ENCODE measurements at places on chromosomes 7 and 10.

DNA sequence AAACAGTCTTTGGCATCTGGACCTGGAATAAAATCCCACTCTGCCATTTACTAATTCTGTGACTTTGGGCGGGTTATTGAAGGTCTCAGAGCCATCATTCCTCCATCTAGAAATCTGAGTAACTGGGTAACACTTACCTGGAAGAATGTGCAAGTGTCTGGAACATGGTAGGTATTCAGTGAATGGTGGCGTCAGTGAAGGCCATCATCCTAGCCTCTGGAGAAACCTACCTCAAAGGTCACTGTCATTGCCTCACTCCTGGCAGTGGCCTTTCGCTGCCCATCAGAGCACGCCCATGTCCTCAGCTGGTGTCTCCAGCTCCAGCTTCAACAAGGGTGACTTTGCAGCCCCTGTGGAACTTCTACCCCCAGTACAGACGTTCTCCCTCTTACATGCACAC lies 4.5 kb downstream of the GAL3ST4 start:
- DNase-seq = no peak

DNA sequence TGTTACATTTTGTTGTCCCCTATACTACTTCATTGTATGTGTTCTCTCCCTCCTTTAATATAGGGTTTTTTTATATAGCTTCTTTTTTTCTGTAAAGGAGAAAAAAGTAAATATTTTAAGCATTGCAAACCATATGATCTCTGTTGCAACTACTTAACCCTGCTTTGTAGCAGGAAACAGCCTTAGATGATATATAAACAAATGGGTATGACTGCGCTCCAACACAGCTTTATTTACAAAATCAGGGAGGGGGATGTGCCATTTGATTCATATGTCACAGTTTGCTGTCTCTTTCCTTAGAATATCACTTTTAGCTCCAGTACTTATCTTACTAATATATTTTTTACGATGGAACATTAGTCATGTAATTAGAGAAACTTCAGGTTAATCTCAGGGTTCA lies 155.2 kb upstream of the GNAI1 start:
- no peak for DNase-seq

- DNase-seq = no peak
Measured at GRCh38 chr7:154380771-154381170, 328.6 kb downstream of the DPP6 start.

DNA sequence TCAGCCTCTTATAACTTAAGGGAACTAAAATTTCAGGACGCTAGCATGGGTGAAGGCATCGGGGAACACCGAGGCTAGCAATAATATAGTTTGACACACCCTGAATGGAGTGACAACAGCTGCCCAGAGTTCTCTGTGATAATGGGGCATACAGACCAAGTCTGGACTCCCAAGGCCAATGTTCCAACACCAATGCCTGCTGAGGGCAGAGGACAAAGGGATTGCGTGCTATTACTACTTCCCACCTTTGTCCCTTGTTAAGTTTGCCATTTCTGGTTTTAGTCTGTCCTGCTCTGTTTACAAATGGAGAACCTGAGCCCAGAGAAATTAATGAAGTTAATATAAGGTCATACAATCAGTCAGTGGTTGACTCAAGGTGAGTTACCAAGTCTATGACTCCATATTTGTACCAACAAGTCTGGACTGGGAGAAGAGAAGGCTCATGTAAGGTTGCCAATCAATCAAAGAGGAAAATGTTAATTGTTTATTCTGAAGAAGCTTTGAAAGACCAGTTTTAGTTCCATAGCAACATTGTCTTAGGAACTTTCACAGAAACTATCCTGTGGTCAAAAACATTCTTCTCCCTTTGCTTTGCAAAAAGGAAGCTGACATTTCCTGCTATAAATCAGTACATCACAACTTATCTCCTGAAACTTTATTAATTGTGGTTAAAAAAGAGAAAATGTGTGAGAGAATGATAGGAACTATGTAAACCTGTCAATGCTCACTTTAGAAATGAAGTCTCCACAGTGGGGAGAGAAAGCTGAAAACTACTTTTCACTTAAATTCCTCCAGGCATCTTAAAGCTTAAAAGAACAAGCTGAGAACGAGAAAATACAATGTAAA lies 74.5 kb downstream of the CCDC6 start:
- DNase-seq = no peak

- no peak for DNase-seq
Measured at GRCh38 chr10:24891823-24892222, 60.6 kb downstream of the PRTFDC1 start.
